Stimulated activated CD8-positive, alpha-beta memory T cell treated with anti-CD3 and anti-CD28 coated beads, Interleukin-15, amount 100 ng/mL, for 1 hour (primary cell): ENCODE measurements at places on chromosomes 12 and 14.

GRCh38 chr12:19128485-19128884, 1.0 kb upstream of the PLEKHA5 start:
- DNase-seq, result no peak

- no peak for DNase-seq
Observed at GRCh38 chr14:28769276-28769880, 2.8 kb downstream of the FOXG1 start.

DNA sequence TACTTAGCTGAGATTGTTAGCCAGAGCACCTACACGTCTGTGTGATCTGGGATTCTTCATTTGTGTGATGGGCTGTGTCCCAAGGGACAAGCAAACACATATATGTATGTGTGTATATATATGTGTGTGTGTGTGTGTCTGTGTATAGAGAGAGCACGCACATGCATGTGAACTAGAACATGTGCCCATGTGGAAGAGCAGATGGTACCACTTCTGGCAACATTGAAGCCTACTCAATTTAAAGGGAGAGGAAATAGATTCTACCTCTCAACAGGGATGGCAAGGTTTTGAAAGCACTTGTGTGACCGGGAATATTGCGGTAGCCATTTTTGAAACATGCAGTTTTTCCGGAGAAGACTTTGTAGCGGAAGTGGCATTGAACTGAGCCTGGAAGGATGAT, 1.4 kb downstream of the TOMM20L start:
- DNase-seq, result no peak

GRCh38 chr12:119594399-119594730, 791 bp downstream of the TMEM233 start:
- no peak for DNase-seq

DNA sequence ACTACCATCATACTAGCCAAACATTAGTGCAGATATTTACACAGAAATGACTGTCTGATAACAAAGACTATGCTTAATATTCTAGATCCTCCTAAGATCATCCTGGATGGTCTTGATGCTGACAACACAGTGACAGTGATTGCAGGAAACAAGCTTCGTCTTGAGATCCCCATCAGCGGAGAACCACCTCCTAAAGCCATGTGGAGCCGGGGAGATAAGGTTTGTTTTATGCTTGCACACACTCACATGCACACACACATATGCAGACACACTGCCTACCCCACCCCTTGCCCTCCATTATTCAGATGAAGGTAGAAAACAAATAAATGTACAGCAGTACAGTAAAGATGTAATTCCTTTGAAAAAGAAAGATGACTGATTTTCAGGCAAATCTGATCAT, 44.4 kb upstream of the CHPT1 start:
- no peak for DNase-seq

DNA sequence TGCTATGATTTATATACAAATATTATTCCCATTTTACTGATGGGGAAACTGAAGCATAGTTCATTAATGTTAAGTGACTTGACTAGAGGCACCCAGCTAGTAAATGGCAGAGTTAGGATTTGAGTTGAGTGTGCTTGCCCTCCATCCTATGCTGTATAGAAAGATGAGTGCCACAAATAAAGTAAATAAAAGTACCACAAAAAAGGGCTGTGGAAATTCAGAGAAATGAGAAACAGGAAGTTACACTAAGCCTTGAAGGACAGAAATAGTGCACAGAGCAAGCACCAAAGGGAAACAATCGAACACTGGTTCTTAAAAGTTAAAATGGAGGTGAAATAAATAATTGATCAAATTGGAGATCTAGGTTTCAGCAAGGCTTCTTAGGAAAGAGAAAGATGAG, 9.2 kb upstream of the ABCD2 start:
- no peak for DNase-seq

DNA sequence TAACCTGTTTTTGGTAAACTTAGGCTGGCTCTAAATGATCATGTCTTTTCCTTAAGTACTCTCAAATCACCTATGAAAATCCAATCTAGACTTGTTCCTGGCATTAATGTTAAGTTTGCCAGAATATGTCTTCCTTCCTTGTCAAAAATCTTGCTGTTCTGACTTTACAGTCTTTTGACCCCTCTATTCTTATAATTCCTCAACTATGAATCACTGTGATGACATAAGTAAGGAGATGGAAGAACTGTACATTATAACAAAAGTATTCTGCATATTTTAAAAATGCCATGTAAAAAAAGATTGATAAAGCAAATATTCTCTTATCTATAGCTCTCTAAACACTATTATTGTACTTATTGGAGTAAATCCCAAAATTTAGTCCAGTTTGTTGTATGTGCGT, 51.4 kb upstream of the BAZ1A start:
- no peak for DNase-seq

GRCh38 chr12:56768424-56768823, 5.3 kb downstream of the HSD17B6 start:
- no peak for DNase-seq

DNA sequence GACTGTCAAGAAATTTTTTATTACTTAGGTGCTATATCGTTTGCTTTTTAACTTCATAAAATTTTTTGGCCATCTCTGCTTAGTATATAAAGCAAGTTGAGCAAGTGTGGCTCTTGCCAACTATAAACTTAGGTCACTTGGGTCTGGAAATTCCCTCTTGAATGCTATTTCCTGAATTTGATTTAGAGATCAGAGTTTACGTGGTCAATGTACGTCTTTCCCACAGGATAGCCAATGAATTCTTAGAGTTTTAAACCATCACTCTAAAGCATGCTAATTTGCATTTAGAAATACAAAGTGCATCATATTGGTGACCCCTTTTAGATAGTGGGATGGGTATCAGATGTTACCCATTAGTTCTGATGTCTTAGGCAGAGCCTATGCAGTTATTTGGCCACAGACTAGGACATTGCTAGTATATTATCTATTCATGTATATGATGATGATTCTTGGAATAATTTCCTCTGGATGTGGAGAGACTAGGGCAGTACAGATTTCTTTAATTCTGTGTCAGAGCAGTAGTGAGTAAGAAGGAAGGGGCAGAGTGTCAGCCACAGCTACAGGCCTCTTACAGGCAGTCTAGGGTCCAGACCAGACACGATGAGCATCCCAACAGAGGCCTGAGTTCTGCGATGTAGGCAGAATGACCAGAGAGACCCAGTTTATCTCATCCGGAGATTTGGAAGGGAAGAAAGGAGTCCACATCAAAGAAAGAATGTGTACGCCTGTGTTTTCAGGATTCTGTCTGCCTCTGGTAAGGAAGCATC, 30.3 kb downstream of the SCN8A start:
- no peak for DNase-seq

DNA sequence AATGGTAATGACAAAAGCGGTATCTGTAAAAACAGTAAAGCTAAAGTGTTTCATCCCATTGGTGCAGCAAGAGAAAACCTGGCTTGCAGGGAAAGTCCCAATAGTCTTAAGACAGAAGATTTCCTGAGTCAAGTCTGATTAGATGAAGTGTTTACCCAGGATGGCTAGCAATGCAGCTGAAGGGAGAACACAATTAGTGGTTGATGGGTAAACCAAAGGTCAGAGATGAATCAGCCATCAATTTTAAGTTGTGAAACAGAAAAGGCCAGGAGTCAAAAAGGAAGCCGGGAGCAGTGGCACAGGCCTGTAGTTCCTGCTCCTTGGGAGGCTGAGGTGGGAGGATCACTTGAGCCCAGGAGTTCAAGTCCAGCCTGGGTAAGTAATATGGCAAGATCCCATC, 52.6 kb downstream of the SEC23A start:
- DNase-seq, result no peak

DNA sequence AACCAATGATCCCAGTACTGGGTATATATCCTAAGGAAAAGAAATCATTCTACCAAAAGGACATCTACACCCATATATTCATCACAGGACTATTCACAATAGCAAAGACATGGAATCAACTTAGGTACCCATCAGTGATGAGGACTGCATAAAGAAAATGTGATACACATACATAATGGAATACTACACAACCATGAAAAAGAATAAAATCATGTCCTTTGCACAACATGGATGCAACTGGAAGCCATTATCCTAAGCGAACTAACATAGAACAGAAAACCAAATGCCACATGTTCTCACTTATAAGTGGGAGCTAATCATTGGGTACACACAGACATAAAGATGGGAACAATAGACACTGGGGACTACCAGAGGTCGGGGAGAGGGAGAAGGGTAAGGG, 86.0 kb upstream of the LGR5 start:
- DNase-seq, result no peak

DNA sequence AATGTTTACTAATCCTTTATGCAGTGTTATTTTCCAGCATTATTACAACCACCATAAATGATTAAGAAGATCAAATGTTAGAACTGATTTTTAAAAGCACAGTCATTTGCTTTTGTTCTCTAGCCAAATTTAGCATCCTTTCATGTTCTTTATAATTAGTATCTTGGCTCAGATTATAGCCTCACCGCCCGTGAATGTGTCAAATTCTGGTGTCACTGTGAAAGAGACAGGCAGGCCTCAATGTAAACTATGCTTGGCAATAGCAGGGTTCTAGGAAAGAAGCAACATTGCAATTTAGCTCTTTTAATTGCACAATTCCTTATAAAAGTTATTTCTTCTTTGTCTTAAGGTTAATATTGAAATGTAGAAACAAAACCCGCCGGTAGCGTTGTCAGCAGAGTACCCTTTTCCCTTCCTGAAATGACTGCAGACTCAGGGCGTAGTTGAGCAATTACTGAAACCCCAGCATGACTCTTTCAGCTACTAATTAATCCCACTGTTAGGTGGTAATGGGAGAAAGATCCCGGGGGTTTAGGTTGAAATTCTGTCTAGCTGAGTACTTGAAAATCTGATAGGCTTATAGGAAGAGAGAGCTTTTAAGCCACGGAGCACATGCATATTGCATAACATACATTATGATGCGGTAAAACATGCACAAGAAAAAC, 1600.5 kb upstream of the SEL1L start:
- no peak for DNase-seq

DNA sequence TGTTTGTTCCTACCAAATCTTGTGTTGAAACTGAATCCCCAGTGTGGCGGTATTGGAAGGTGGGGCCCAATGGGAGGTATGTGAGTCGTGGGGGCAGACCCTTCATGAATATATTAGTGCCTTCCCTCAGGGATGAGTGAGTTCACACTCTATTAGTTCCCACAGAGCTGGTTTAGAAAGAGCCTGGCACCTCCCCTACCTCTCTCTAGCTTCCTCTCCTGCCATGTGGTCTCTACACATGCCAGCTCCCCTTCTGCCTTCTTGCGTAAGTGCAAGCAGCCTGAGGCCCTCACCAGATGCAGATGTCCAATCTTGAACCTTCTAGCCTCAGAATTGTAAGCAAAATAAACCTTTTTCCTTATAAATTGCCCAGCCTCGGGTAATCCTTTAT, 105.8 kb downstream of the SPTSSA start:
- DNase-seq, result no peak

DNA sequence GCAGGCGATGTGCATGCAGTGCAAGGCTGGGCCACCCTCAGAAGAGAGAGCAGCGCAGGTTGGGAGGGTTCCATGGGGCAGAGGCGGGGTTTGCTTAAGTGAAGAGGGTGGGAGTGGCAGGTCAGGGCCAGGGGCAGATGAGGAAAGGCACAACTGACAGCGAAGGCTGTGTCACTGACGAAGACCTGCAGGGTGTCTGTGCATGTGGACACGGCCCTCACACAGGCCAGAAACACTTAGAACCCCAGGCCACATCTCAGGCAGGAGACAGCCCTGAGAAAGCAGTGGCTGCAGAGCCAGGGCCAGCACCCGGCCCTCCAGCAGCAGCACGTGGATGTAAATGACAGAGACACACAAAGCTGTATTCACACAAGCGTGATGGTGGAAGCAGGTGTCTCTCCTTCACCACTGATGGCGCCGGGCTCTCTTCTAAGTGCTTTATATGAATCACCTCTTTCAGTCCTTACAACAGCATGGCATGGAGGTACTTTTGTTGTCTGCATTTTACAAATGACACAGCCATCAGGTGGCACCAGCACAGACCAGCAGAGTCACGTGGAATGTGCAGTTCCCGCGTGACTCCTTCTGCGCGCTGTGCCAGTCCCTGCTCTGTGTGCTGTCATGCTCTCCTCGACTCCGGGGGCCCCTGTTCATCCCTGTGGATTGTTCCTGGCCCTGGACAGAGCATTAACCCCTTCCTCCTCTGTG, 54.6 kb downstream of the TSPAN11 start:
- no peak for DNase-seq

DNA sequence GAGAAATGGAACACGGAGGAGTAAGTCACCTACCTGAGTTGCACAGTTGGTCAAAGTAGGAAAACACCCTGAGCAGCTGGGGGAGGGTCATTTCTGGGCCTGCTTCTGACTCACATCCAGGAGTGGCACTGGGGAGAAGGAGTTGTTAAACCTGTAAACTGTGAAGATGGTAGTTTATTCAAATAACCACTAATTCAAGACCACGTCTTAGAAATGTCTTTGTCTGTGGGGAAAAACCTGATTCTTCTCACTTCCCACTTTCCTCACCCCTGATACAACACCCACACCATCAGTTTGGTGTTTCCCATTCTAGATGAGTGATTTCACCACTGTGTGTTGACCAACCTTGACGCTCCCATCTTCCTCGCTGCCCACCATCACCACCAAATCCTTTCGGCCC, 207.1 kb downstream of the ANO4 start:
- DNase-seq, result no peak

GRCh38 chr12:92146497-92147224, 1.0 kb upstream of the BTG1 start:
- DNase-seq, result no peak

GRCh38 chr12:47721431-47721973, 3.8 kb downstream of the ENDOU start:
- no peak for DNase-seq

GRCh38 chr14:24847568-24848095, 202.3 kb downstream of the STXBP6 start:
- no peak for DNase-seq

DNA sequence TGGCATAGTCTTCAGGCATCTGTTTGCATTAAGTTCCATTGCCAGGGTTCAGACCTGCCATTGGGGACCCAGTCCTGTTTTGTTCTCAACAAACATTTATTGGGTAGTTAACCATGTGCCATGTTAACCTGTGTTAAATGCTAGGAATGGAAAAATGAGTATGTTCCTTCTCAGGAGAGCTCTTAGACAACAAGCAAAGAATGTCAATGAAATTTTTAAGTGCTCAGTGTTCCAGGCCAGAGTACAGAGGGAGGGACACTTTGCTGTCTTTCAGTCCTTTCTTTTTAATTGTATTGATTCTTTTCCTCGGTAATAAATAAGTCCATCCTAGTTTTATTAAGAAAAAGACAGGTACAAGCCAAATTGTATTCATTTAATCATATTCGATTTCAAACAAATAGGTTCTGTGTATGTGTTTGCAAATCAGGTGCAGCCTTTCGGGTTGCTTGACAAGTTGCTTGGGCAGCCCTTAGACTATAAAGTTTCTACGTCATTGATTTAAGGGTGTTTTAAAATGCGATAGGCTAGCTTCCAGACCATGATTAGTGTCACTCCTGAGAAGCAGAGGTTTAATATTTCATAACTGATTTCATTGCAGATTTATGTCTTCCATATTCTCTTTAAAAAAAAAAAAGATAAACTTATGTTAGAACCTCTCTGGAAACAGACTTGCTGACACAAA, 123.1 kb downstream of the DERA start:
- no peak for DNase-seq

- no peak for DNase-seq
Observed at GRCh38 chr12:92114834-92115233, 30.8 kb downstream of the BTG1 start.
